ENCODE measurements at places on chromosomes 2 and 18.

DNA sequence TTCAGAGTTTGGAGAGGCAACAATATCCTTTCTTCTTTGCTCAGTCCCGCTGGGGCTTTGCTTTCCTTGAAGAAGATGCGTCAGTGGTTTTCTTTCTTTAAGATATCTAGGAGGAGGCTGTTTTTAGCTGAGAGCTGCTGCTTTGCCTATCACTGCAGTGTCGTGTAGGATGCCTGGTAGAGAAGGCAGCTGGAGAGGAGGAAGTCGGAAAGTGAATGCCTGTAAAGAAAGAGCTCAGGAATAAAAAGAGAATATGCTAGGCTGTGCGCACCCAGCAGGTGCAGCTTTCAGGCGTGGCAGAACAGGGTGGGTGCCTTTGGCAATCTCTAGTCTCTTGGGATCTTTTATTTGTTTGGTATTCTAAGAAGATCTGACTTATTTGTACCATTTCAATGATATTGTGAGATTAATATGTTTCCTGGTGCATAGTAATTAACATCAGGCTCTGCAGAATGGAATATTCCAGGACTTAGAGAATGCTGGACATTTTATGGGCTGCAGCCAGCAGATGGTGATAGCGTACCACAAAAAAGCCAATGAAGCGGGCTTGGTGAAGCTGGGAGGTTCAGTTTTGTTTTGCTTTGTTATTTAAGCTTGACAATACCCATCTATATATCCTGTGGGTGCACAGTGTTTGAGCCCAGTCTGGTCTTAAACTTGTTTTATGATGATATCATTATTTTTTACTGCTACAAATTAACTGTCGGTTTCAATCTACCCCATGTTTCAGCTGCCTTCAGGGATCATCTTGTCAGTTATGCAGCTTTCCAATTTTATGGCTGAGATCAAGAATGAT is 34.9 kb downstream of the CAVIN2 start:
- peak; percentile 68 for DNase-seq

DNA sequence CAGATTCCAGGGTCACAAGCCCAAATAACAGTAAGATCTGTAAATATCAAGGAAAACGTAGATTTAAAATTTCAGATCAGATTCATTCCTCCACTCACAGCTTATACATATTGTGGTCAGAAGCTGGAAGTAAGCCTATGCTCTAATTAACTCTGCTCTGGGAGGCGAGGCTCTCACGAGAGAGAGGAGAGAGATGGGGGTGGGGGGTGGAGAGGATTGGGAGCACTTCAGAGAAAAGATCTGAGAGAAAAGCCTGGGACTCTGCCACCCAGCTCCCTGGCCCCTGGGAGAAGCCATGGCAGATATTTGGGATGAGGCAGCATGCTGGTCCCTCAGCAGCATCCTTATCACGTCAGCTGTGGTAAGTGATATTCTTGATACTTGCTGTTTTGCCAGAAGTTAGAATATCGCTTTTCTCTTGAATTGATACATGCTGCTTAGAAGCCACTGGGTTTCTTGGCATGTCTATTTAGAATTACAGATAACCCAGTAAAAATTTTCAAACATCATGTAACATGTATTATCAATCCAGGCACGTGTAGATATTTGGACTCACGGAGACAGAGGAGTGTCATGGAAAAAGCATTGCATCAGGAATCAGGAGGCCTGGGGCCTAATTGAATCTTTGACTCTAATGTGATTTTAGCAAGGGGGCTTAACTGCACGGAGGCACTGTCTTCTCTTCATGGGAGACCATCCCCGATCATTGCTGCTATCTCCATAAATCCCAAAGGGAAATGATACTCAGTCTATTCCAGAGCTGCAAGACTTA is 265.4 kb downstream of the HRH4 start:
- DNase-seq: no peak

DNA sequence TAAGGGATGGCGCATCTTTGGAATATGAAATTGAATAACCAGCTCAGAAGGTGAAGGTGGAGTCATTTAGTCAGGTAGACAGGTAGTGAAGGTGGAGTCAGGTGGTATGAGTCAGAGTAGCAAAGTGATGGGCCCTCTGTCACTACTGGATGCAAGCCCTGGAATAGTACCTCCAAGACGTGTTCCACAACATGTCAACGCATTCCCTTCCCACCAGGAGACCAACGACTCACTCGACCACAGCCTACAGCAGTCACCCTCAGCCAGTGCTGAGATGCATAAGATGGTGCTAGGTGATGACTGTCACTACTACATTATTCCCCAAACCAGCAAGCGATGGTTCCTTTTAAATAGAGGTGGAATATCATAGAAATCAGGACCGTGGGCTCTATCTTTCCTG is 6.8 kb downstream of the CPLX4 start:
- peak; percentile 5 for DNase-seq

GRCh38 chr2:239951825-239952224 is 73.3 kb downstream of the NDUFA10 start:
- DNase-seq: no peak

- DNase-seq: no peak
Measured at GRCh38 chr18:64852281-64852680, 703.4 kb upstream of the LINC00305 start.

- no peak for DNase-seq
Measured at GRCh38 chr2:202344178-202344577, 31.9 kb upstream of the BMPR2 start.

GRCh38 chr2:86226636-86227520 is 27.6 kb downstream of the MRPL35 start:
- DNase-seq: no peak

DNA sequence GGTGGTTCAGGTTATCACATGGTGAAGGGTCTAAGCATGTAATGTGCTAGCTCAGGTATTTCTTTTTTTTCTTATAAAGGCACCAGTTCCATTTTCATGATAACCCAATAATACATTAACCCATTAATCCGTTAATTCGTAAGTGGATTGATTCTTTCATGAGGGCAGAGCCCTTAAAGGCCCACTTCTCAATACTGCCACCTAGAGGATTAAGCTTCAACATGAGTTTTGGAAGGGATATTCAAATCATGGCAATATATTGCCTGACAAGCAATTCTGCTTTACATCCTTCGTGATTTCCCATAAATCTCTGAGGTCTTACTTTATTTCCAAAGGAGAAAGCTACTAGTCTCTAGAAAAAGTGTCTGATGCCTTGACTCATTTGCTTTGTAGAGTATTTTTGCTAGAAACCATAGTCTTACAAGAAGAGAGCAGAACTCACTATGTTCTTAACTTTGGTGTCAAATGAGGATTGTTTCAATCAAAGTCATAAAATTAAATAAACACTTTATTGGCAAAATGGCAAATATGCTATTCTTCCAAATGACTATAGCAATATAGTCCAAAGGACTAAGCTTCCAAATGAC is 271.3 kb downstream of the KCNS3 start:
- DNase-seq: peak; percentile 56

GRCh38 chr2:235017441-235017840 is 65.6 kb downstream of the SH3BP4 start:
- DNase-seq: no peak
